ENCODE measurements at places on chromosomes 5 and 9. TPM values are rescaled to one million over a fixed set of nuclear protein-coding genes. Genes with fewer than 3 reads are reported as not detected.

The FOXD4L3 gene
- total RNA-seq, result not detected

The C9orf153 gene
- 0.26 TPM for total RNA-seq

The TAL2 gene
- total RNA-seq, result not detected

The STING1 gene
- 423 TPM for total RNA-seq

The MLANA gene
- not detected for total RNA-seq

The DRD1 gene
- not detected for total RNA-seq

The CYLC2 gene
- not detected for total RNA-seq

The SHISAL2B gene
- not detected for total RNA-seq

The SPINK7 gene
- total RNA-seq, result not detected

The SPINK13 gene
- not detected for total RNA-seq

The F2RL1 gene
- total RNA-seq, result 1.9 TPM

The SPOCK1 gene
- not detected for total RNA-seq

The FCHO2 gene
- 4.5 TPM for total RNA-seq

The SELENOP gene
- total RNA-seq, result not detected

The MTRR gene
- total RNA-seq, result 27.5 TPM

The CCDC171 gene
- 2.5 TPM for total RNA-seq

The ADCY2 gene
- not detected for total RNA-seq

The TRIM7 gene
- 2.7 TPM for total RNA-seq

The PLCXD3 gene
- not detected for total RNA-seq

The IL33 gene
- total RNA-seq, result not detected

The GADD45G gene
- 5.7 TPM for total RNA-seq

The EIF4EBP3 gene
- total RNA-seq, result 8.9 TPM

The PAX5 gene
- total RNA-seq, result 0.30 TPM

The OTP gene
- not detected for total RNA-seq

The ASPN gene
- total RNA-seq, result not detected

The LRRC19 gene
- total RNA-seq, result not detected

The DMRT3 gene
- not detected for total RNA-seq

The FABP6 gene
- not detected for total RNA-seq

The GPR21 gene
- 0.95 TPM for total RNA-seq

The SLC6A3 gene
- total RNA-seq, result not detected

The PCA3 gene
- total RNA-seq, result not detected

The ARSI gene
- not detected for total RNA-seq

The OTULIN gene
- total RNA-seq, result 73.9 TPM

The SPATA31E1 gene
- not detected for total RNA-seq
